ENCODE measurements at places on chromosomes 11 and 22.

- DNase-seq: peak; percentile 56
These were observed 11.5 kb upstream of the CRKL start for GRCh38 chr22:20905415-20906386.

DNA sequence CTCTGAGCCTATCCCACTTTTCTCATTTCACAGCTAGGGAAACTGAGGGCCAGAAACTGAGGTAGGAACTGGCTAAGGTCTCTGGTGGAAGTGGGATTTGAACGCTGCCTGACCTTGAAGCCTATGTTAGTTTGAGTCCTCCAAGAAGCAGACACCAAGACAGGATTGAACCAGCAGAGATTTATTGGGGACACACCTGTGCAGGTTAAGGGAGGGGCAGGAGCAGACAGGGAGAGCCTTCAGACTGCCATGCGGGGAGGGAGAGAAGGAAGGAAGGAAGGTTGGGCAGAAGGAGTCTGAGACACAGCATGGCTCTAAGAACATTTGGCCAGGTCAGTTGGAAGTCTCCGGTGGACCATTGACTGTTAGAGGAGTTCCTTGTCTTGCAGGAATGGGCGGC is 59.5 kb downstream of the SGSM1 start:
- no peak for DNase-seq

- DNase-seq: no peak
These were observed 3.4 kb upstream of the NR1H3 start for GRCh38 chr11:47254386-47254785.

DNA sequence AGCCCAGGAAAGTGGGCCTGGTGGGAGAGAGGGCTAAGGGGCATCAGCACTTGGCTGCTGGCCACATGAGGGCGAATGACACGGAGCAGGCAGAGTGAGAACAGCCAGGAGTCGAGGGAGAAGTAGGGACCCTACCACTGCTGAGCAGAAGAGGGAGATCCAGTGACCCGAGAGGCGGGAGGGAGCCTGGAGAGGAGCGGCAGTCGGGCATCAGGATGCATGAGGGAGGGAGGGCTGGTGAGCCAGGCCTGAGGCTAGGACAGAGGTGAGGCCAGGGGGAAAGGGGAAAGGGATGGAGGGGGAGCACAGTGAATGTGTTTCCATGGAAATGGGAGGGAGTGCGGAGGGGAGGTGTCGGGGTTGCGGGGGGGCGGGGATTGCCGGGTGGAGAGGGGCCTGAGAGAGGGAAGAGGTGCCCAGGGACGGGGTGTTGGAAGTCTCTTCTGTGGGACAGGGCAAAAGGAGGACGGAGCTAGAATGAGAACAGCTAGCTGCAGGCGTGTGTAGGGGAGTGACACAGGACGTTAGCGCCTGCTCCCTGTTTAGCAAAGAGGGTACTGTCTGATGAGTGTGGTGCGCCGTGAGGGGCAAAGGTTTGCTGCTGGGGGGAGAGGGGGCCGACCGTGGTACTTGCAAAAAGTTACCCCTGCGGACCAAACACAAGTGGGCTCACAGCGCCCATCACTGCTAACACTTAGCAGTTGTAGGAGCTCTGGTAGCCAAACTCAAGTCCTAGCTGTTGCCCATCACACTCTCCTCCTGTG is 37.1 kb upstream of the WNT11 start:
- DNase-seq: peak; percentile 29

- DNase-seq: no peak
These were observed 18.2 kb upstream of the C22orf42 start for GRCh38 chr22:32177221-32177765.

GRCh38 chr11:43988040-43988817 is 45.8 kb downstream of the C11orf96 start:
- DNase-seq: peak; percentile 6
